ENCODE measurements at places on chromosomes 1 and 21.
A peak's percentile ranks its signal among the peaks of the same experiment; 100 is the strongest.

DNA sequence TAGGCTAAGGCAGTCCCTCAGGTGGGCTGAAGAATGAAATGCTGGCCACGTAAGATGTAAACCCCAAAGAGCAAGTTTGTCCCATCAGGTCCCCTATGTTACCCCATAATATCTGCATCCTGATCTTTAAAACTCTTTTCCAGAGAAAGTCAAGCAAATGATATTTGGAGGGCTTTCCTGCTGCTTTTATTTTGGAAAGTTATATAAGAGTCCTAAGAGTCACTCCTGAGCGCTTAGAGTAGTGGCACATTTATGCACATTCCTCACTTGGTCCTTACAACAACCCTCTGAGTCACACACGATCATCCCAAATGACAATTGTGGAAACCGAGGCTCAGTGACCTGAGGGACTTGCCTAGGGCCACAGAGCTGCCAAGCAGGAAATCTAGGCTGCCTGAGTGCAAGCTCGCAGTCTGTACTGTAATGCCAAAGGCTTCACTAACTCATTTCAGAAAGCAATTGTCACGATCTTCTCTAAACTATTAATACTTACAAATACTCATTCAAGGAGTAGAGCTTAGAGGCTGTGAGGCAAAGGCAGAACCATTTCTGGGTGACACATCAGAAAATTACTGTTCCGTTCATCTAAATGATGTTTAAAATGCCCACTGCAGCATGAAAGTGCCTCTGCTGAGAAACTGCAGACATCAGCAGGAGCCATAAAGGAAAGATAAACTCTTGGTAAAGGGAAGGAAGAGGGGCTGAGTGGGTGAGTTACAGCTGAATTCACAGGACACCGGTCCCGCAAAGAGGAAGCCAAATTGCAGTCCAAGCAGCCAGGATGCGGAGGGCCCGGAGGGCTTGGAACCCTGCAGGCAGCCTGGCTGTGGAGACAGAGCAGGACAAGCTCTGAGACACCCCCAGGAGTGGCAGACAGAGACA, 30.8 kb downstream of the CAPZB start:
- DNase-seq: no peak
- no peak overlapping the region for H3K27ac ChIP-seq
- peaks cover 2% of the 10 kb centered on the region for H3K4me1 ChIP-seq
- no peaks in the 10 kb centered on the region for H3K36me3 ChIP-seq
- no peak overlapping the region for H3K4me3 ChIP-seq

DNA sequence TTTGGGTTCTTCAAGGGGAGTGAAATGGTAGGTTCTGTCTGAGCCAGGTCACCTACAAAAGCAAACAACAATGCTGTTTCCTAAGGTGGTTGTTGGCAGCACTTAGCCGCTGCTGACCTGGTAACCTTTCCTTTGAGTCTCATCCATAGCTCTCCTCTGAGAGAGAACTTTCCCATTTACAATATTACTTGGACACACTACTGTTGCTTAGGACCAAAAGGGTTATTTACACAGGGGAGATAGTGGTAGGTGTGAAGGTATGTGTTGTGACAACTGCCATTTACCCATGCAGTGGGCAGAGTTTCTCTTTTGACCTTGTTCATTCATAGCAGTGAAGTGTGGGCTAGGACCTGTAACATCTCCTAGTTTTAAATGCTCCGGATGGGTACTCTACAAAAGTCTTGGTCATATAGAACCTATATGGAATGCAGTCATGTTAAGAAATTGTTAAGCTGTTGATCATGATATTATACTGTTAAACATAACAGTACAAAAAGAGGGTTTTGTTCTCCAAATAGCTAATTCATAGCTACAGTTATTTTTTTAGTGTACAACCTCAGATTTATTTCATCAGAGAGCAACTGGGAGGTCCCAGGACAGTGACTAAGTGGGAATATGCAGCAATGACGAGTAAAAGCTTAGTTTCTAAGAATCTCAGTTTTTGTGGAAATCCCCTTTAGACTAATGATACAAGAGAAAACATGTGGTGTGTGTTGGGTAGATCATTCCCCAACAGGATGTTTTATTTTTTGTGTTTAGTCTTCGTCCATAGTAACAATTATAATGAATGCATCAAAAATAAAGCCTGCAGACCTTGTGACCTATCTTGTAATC, 219.7 kb downstream of the NFIA start:
- no peak overlapping the region for H3K4me3 ChIP-seq
- H3K27me3 ChIP-seq: no peaks in the 10 kb centered on the region
- no peak for DNase-seq
- H3K36me3 ChIP-seq: no peaks in the 10 kb centered on the region
- H3K4me1 ChIP-seq: 0 out of 2 replicates have a peak, but pooled peaks cover 4% of the 10 kb centered on the region

- no peak overlapping the region for H3K27ac ChIP-seq
- no peak overlapping the region for H3K4me3 ChIP-seq
- H3K4me1 ChIP-seq: peaks cover 6% of the 10 kb centered on the region
- DNase-seq: no peak
- H3K36me3 ChIP-seq: no peaks in the 10 kb centered on the region
Observed at GRCh38 chr1:24235921-24236788, 49.1 kb upstream of the IFNLR1 start.

GRCh38 chr1:177600936-177601335, 368.9 kb downstream of the SEC16B start:
- no peak for DNase-seq
- H3K4me3 ChIP-seq: no peak overlapping the region
- no peaks in the 10 kb centered on the region for H3K36me3 ChIP-seq
- H3K4me1 ChIP-seq: no peaks in the 10 kb centered on the region

DNA sequence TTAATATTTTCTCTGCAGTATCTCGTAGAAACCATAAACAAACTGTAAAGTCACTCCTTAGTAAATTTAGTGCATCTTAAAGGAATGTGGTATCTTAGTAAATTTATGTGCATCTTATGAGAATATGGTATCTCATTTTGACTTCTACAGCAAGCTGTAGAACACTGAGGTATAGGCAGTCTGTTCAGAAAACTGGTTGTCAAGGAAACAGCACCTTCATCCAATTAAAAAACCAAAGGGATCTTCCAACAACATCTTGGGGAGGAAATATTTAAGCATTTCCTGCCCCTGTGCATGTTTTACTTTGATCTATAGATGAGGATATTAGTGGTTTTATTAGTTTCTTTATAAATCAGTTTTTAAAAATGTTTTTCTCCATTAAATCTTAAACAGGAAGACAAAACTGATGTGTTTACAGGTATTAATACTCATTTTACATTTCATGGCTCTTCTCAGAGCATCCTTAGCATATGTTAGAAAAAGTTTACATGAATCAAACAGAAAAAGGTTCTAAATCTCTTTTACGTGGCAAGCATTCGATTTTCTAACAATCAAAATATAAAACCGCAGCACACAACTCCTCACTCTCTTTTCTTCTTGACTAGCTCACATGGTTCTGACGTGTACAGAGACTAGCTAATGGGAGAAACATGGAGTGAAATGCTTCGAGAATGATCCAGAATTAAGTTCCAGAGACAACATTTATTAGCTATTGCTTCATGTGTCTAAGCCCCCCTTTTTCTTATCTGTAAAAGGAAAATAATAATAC, 668.8 kb downstream of the PTPRC start:
- H3K27me3 ChIP-seq: no peaks in the 10 kb centered on the region
- no peaks in the 10 kb centered on the region for H3K36me3 ChIP-seq
- H3K4me1 ChIP-seq: no peaks in the 10 kb centered on the region
- DNase-seq: no peak
- no peak overlapping the region for H3K27ac ChIP-seq
- H3K4me3 ChIP-seq: no peak overlapping the region

- peak; percentile 86 for DNase-seq
- no peaks in the 10 kb centered on the region for H3K36me3 ChIP-seq
- no peaks in the 10 kb centered on the region for H3K27me3 ChIP-seq
- H3K27ac ChIP-seq: peak overlapping the region; percentile 83
- peak overlapping the region; percentile 56 for H3K4me3 ChIP-seq
- H3K4me1 ChIP-seq: peaks cover 72% of the 10 kb centered on the region
Observed at GRCh38 chr1:24390924-24391782, 22.4 kb downstream of the STPG1 start.

- no peaks in the 10 kb centered on the region for H3K4me1 ChIP-seq
- no peaks in the 10 kb centered on the region for H3K36me3 ChIP-seq
- no peak for DNase-seq
- no peak overlapping the region for H3K4me3 ChIP-seq
- no peak overlapping the region for H3K27ac ChIP-seq
Observed at GRCh38 chr1:69794831-69795230, 227.1 kb downstream of the LRRC7 start.

GRCh38 chr1:212819726-212820125, 27.7 kb downstream of the SPATA45 start:
- no peak overlapping the region for H3K27ac ChIP-seq
- no peaks in the 10 kb centered on the region for H3K27me3 ChIP-seq
- H3K36me3 ChIP-seq: no peaks in the 10 kb centered on the region
- H3K4me3 ChIP-seq: no peak overlapping the region
- no peaks in the 10 kb centered on the region for H3K4me1 ChIP-seq

DNA sequence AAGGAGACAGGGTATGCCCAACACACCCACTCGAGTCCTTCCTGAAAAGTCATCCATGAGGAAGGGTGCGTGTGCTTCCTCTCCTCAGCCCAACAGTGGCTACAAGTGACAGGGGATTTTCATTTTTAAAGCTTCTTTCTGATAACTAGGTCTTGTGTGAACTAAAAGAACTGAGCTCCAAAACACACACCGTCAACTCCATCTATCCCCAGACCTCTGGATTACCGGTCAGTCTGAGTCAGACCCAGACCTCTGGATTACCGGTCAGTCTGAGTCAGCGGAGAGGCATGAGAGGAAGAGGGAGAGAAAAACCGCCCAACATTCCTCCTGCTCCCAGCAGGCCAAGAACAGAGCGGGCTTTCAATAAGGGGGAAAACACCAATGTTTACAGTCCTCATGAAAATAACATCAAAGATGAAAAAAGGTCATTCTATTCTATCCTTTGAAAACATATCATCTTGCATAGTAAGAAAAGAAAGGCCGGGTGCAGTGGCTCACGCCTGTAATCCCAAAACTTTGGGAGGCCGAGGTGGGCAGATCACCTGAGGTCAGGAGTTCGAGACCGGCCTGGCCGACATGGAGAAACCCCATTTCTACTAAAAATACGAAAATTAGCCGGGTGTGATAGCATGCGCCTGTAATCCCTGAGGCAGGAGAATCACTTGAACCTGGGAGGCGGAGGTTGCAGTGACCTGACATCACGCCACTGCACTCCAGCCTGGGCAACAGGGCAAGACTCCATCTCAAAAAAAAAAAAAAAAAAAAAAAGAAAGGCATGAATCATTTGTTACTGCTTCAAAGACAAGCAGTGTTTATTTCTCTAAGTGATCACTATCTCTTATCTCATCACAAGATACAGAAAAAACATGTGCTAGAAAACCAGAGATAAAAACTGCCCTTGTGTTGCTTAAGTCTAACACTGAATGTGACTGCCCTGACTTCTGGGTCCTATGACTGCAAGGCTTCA, 3.4 kb downstream of the PTTG1IP start:
- H3K27ac ChIP-seq: no peak overlapping the region
- H3K27me3 ChIP-seq: no peaks in the 10 kb centered on the region
- no peak overlapping the region for H3K4me3 ChIP-seq
- peaks cover 30% of the 10 kb centered on the region for H3K4me1 ChIP-seq
- no peak for DNase-seq

- no peak overlapping the region for H3K4me3 ChIP-seq
- no peak overlapping the region for H3K27ac ChIP-seq
- no peaks in the 10 kb centered on the region for H3K4me1 ChIP-seq
- no peaks in the 10 kb centered on the region for H3K27me3 ChIP-seq
- no peak for DNase-seq
- no peaks in the 10 kb centered on the region for H3K36me3 ChIP-seq
Observed at GRCh38 chr21:38506661-38507281, 8.5 kb upstream of the ERG start.

DNA sequence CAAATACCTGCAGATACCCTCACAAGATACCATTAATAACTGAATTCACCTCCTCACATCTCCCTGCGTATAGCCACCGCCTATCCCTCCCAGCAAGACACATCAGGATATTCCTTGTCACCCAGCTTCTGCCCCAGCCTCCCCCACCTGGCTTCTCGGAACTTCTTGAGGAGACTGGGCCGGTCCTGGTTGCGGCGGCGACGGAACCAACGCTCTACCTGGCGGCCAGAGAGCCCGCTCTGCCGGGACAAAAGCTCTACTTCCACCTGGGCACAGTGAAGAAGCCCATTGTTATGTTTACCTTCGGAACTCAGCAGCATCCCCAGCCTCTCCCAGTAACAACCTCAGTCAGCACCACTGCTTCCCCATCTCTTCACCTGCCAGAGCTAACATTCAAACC, 6.7 kb downstream of the CERS2 start:
- no peak overlapping the region for H3K27ac ChIP-seq
- no peak for DNase-seq
- H3K4me1 ChIP-seq: peaks cover 13% of the 10 kb centered on the region
- H3K36me3 ChIP-seq: peaks cover 20% of the 10 kb centered on the region

DNA sequence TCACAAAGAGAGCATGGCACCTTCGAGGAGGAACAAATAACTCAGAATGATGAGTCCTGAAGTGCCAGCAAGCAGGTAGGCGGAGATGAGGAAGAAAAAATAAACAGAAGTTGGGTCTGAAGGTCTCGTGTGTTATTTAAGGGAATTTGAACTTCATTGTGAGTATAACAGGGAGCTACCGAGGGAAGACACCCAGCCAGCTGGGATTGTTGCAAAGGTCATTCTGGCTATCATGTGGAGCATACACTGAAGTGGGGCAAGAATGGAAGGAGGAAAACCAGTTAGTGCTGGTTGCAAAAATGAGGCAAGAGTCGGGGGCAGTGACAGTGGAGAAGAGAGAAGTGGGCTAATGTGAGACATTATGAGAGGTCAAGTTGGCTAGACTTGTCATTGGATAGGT, 53.6 kb upstream of the RAP1A start:
- H3K27ac ChIP-seq: no peak overlapping the region
- no peak for DNase-seq
- H3K4me1 ChIP-seq: no peaks in the 10 kb centered on the region
- no peaks in the 10 kb centered on the region for H3K27me3 ChIP-seq

GRCh38 chr1:37634992-37635902, 555 bp upstream of the RSPO1 start:
- DNase-seq: no peak
- peaks cover 61% of the 10 kb centered on the region for H3K27me3 ChIP-seq
- H3K4me3 ChIP-seq: no peak overlapping the region
- no peak overlapping the region for H3K27ac ChIP-seq
- peaks cover 5% of the 10 kb centered on the region for H3K4me1 ChIP-seq
- H3K36me3 ChIP-seq: no peaks in the 10 kb centered on the region

GRCh38 chr21:41277846-41278245, 38.8 kb upstream of the FAM3B start:
- H3K4me1 ChIP-seq: no peaks in the 10 kb centered on the region
- DNase-seq: no peak
- no peak overlapping the region for H3K27ac ChIP-seq
- 0 out of 2 replicates have a peak, but pooled peaks cover 4% of the 10 kb centered on the region for H3K27me3 ChIP-seq
- H3K36me3 ChIP-seq: no peaks in the 10 kb centered on the region
- no peak overlapping the region for H3K4me3 ChIP-seq

- peaks cover 20% of the 10 kb centered on the region for H3K4me1 ChIP-seq
- no peak overlapping the region for H3K4me3 ChIP-seq
- H3K27me3 ChIP-seq: no peaks in the 10 kb centered on the region
- no peak for DNase-seq
- no peaks in the 10 kb centered on the region for H3K36me3 ChIP-seq
Observed at GRCh38 chr1:48943393-48943792, 166.7 kb upstream of the BEND5 start.

- peaks cover 26% of the 10 kb centered on the region for H3K4me1 ChIP-seq
- no peak overlapping the region for H3K27ac ChIP-seq
- no peak overlapping the region for H3K4me3 ChIP-seq
- H3K27me3 ChIP-seq: no peaks in the 10 kb centered on the region
Observed at GRCh38 chr1:162405800-162406199, 6.1 kb downstream of the SH2D1B start.

GRCh38 chr1:173362543-173362942, 114.6 kb upstream of the PRDX6 start:
- no peak for DNase-seq
- no peak overlapping the region for H3K27ac ChIP-seq

Data from MM.1S (cell line).